ENCODE measurements at places on chromosomes 16 and 17.

DNA sequence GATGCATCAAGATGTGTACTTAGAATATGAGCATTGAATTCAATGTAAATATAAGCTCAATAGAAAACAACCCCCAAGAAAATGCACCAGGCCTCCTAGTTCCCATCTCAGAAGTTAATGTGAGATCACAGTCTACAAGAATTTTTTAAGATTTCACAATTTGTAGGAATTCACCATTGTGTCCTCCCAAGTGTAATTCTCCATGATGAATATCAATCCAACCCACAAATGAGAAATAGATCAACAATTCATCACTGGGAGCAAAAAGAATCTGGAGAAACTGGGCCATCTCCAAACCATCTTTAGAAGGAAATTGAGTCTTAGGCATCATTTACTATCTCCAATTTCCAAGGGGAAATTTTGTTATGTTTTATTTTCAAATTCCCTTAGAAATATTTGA, 310.5 kb upstream of the GOT2 start:
- no peak for DNase-seq

DNA sequence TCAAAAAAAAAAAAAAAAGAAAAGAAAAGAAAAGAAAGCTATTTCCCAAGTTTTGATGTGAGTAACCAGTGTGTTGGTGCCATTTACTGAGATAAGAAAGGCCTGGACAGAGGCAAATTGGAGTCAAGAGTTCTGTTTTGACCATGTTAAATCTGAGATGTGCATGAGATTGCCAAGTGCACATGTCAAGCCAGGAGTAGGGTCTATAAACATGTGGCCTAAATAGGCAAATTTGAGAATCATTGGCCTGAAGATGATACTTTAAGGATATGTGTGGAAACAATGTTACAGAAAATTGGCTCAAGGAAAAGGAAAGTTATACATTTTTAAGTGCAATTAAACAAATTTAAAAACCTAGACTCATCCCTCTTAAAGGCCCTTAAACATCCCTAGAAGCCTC, 15.3 kb upstream of the SMG1 start:
- DNase-seq: no peak

DNA sequence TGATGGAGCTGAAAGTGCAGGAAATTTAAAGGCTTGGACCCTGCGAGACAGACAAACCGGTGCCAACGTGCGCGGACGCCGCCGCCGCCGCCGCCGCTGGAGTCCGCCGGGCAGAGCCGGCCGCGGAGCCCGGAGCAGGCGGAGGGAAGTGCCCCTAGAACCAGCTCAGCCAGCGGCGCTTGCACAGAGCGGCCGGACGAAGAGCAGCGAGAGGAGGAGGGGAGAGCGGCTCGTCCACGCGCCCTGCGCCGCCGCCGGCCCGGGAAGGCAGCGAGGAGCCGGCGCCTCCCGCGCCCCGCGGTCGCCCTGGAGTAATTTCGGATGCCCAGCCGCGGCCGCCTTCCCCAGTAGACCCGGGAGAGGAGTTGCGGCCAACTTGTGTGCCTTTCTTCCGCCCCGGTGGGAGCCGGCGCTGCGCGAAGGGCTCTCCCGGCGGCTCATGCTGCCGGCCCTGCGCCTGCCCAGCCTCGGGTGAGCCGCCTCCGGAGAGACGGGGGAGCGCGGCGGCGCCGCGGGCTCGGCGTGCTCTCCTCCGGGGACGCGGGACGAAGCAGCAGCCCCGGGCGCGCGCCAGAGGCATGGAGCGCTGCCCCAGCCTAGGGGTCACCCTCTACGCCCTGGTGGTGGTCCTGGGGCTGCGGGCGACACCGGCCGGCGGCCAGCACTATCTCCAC, at the start of gene NOG:
Gene NOG (plus strand): TSS at position 54 of the 674 bp plus-strand sequence. CDS start 525 bp downstream, at position 579.
- peak; percentile 23 for DNase-seq

DNA sequence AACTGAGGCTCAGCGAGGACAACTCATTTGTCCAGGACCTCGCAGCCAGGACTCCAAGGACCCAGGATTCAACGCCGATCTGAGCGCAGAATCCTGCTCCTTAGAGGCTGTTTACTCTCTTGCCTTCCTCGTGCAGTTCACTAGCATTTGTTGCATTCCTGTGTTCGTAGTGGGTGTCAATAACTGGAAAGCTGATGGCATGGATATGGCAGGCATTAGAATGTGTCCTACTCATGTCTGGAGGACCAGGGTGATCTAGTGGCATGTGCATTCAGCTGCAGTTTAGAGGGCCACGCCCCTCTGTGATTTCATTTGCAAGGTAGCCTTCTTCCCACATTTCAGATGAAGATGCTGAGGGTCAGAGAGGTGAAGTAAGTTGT, 510 bp downstream of the CRISPLD2 start:
- DNase-seq: no peak

DNA sequence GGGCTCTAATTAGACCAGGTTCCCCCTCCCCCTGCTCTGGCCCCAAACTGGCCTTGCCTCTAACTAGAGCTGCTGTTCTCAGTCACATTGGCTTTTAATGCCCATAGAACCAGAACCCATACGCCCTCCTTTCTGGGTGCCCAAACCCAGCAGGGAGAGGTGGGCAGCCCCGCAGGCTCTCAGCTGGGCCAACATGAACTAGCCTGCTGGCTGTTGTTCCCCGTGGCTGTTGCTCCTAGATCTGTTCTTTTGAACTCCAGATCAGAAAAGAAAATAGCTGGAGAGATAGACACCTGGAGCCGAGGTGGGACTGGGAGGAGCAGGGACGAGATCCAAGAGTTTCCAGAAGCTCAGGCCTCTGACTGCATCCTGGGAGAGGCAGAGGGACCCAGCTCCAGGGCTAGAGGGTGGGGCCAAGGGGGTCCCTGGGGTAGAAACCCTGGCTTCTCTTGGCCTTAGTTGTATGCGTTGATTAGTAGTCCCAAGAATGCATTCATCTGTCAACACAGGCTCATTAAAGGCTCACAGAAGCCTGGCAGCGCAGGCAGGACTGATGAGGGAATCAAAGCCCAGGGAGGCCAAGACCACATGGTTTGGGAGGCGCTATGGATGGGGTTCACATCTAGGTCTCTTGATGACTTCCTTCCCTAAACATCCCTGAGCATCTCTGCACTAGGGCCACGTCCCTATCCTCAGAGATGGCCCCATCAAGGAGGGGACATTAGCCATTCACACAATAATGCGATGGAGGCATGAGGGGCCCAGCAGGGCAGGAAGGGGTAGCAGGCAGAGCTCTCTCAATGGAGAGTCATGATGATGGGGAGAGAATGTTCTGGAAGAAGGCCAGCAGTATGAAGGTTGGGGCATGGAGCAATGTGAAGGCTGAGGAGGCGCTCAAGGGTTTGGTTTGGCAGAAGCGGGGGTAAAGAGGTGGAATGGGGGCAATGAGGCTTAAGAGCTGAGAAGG, 1.3 kb upstream of the CPSF4L start:
- no peak for DNase-seq

DNA sequence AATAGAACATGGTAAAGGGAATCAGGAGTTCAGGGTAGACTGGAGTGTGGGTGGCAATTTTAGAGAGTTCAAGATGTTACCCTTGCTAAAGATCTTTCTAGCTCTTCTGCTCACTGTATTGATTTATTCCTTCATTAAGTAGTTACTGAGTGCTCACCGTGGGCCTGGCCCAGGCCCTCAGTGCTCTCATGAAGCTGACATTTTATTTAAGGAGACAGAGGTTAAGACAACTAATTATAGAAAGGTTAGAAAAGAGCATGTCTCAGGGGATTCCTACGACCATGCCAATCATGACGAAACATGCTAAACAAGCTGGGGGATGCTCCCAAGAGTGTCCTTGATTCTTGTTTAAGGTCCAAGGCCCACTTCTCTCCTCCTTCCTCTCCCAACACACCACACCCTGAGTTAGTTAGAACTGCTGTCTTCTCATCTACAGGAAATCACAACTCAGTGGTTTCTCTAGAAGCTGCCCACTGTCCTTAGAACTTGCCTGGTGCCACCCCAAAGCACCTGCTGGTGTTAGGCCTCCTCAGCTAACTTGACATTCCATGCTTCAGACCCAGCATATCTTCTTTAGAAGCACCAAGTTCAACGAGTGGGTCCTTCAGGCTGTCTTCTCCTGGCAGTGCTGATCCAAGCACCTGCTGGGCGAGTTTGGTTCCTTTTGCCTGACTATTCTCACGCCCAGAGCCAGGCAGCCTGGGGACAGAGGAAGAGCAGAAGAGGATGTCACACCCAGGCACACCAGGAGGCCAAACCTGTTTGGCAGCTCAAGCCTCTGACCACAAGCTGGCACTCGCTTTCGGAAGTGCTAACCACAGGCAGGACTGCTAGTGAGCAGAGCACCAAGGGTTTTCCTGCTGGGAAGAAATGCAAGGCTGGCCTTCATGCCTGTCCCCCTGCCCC, 79.0 kb downstream of the GAS7 start:
- peak; percentile 17 for DNase-seq

- no peak for DNase-seq
These were observed 19.4 kb upstream of the ENDOV start for GRCh38 chr17:80395402-80396151.

GRCh38 chr17:70535986-70536385, 366.7 kb downstream of the KCNJ2 start:
- no peak for DNase-seq

- DNase-seq: no peak
These were observed 31.5 kb downstream of the ANKFY1 start for GRCh38 chr17:4232168-4232813.

DNA sequence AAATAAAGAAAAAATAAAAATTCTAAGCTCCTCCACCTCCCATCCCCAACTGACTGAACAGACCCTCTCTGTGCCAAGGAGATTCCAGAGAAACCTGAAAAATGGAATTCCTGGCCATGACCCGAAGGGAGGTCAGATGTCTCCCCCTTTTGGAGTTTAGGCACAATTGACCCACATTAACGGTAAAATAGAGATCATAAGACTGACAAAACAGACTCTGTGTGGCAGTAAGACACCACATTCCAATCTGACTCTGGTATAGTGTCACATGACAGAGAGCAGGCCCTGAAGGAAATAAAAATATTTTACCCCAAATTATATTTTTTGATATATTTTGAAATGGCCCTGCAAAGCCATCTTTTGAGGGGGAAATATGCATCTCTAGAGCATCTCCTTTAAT, 115.1 kb upstream of the ZKSCAN2 start:
- no peak for DNase-seq

DNA sequence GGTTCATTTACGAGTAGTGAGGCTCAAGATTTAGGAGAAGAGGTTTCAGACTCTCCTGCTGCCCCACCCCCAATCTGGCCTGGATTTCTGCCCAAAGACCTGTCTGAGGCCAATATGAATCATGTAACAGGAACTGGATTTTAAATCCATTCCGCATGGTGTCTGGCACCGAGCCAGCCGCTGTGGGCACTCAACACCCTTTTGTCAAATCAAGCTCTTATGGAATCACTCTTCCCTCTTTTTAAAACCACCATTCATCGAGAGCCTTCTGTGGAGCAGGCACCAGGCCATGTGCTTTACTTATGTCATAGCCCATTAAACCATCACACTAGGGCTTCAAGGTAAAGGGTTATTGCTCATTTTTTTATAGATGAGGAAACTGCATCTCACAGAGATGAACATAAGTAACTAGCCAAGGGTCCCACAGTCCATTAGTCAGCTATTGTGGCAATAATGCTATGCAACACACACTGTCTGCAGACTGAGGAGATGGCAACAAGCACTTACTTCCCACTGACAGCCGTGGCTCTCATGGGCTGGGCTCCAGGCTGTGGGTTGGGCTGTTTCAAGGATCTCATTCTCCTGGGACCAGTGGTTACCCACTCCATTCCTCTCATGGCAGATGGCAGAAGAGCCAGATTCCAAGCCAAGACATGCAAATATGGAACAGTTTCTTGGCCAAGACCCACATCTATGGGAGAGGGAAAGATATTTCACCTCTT, 93.6 kb downstream of the WSCD1 start:
- no peak for DNase-seq

DNA sequence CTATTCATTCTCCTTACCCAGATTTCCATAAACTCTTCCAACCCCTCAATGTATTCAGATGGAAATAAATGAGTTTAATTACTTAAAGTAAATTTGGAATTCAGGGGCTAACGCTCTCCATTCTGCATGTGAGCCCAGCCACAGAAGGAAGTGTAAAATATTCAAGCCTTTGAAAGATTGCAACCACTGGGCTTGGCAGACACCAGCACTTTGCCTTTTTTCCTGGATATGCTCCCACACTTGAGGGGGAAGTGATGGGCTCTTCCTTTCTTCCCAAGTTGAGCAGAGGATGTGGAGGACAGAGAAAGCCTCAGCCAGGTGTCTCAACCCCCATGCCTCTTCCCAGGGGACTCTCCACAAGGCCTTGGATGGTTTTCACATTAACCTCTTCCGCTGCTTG, 825.1 kb upstream of the EEF2KMT start:
- DNase-seq: no peak

GRCh38 chr16:87067836-87068761, 249.1 kb downstream of the C16orf95 start:
- DNase-seq: no peak

Measured in activated CD4-positive, alpha-beta memory T cell treated with anti-CD3 and anti-CD28 coated beads, Interleukin-2, amount 10 ng/mL, durations not matched to agents 7 days and 5 days (primary cell).